Stimulated activated CD4-positive, alpha-beta T cell treated with anti-CD3 and anti-CD28 coated beads, Interleukin-15, amount 100 ng/mL, for 24 hours (primary cell): ENCODE measurements at places on chromosomes 6 and 20.

GRCh38 chr6:105429676-105430075 lies 26.8 kb upstream of the PREP start:
- DNase-seq = no peak

- DNase-seq = peak; percentile 2
Observed at GRCh38 chr6:49097116-49097515, 365.9 kb downstream of the MMUT start.

DNA sequence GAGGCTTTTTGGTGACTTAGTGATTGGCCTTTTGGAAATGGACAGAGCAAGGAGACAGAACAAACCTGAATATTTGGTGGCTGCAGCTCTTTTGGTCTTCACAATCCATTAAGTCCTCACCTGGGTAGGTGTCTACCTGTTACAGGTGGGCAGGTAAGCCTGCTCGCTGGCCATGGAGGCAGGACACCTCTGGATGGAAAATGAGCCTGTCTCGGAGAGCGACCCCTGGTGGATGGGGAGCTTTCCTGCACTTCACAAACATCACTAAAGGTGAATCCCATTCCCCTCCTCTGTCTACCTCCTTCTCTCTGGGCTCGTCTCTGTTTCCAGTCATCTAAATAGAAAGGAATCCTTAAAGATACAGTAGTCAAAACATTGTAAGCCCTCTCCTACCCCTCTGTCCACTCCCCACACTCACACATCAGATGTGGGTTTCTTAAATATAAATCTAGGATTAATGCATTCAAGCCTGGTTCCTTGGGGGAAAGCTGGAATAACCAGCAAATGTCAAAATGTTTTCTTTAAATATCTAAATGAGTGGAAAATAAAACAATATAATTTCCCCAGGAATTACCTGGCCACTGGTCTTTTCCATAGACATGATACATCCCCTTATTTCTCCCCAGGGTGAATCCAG lies 304.9 kb downstream of the CDH26 start:
- DNase-seq = peak; percentile 64

DNA sequence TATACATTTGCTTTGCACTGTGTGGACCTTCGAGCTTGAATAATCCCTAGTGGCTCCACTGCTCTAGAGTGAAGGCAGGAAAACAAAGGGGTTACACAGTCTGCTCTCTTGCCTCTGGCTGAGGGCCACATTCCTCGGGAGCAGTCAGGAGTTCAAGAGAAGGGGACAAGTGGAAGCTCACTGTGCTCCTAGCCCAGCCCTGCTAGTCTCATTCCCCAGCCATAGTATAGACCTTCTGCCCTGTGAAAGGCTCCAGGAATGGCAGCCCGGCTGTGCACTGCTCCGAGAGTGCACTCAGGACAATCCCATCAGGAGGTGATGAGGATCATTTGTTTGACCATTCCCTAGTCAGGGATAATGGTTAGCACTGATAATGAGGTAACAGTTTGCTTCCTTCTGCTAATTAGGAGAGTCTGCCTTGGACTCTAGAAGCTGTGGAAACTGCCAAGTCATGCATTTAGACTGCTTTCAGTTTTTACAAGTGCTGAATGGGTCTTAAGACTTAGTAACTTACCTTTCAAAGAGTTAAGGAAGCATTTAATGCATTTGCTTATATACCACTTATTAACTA lies 8.5 kb downstream of the IYD start:
- DNase-seq = no peak

DNA sequence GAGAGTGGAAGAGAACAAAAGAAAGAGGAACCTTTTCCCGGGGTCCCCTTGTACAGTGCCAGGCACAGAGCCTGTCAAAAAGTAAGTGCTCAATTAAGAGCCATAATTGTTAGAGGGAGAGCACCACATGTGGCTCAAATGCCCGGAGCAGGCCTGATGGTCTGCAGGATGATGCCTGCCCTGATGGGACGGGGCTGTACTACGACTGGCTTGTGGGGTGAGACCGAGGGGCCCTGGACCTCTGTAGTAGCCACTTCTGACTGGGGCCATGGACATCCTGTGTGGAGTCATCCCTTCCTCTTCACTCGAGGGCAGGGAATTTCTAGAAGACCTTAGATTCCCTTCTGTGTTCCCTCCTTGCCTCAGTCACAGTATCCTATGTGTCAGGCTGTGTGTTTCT lies 47.9 kb downstream of the KCNK5 start:
- no peak for DNase-seq

DNA sequence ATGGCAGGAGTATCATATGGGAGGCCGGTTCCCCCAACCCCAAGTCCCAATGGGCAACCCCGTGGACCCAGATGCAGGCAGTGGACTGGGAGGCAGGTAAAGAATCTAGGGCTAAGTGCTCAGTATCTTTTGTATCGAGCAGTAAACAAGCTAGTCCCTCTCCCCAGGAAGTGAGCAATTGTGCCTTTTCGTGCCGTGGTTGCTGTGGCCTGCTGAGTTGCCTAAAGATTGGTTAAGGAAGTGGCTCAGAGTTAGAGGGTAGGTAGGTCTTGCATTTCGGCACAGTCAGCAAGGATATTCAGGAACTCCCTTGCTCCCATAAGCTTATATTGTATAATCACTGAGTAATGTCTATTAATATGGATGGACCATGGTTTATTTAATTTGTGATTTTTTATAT lies 1.3 kb upstream of the DNAH8 start:
- peak; percentile 70 for DNase-seq

GRCh38 chr20:58294497-58295455 lies 14.7 kb upstream of the RAB22A start:
- no peak for DNase-seq

GRCh38 chr20:53299831-53300230 lies 293.8 kb downstream of the ZNF217 start:
- no peak for DNase-seq

DNA sequence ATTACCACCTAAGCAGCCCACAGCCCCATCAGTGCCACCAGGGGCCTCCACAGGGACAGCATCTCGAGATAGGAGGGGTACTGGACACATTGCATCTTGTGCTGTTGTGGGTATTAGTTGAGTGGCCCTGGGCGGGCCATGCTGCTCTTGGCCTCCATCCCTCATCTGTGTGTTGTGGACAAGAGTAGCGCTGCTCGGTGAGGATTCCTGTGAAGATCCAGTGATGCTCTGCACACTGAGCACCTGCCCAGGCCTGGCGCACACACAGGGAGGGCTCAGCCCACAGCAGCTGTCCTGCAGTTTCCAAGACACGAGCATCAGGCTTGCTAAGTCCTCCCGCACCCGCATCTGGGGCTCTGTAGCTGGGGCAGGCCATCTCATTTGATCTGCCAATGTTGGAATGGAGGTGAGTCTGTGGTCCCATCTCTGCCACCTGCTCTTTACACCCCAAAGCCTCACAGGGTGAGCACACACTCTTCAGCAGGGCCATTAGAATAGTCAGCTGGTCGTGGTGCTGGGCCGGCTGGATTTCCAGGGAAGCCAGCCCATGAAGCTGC lies 32.0 kb downstream of the SPATA2 start:
- DNase-seq = no peak

GRCh38 chr6:19803331-19804204 lies 33.6 kb upstream of the ID4 start:
- DNase-seq = no peak

GRCh38 chr20:889932-890463 lies 26.1 kb downstream of the ANGPT4 start:
- DNase-seq = no peak

GRCh38 chr6:153957394-153957793 lies 81.6 kb upstream of the OPRM1 start:
- DNase-seq = no peak

DNA sequence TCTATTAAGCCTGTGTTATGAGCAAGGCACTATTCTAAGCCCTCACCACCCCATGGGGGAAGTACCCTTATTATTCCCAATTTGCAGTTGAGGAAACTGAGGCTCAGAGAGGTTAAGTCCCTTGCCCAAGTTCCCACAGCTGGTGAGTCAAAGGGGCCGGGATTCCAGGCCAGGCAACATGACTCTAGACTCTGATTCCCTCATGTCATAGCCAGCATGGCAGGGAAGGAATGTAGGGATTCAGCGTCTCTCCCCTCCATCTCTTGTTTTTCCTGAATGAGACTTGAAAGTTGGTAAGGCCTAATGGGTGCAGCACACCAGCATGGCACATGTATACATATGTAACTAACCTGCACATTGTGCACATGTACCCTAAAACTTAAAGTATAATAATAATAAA lies 6.7 kb downstream of the C6orf132 start:
- DNase-seq = no peak

GRCh38 chr6:40344566-40345167 lies 242.5 kb downstream of the LRFN2 start:
- DNase-seq = no peak

GRCh38 chr6:135664527-135664926 lies 167.0 kb upstream of the AHI1 start:
- DNase-seq = no peak

GRCh38 chr20:24672886-24673677 lies 203.7 kb downstream of the SYNDIG1 start:
- no peak for DNase-seq

DNA sequence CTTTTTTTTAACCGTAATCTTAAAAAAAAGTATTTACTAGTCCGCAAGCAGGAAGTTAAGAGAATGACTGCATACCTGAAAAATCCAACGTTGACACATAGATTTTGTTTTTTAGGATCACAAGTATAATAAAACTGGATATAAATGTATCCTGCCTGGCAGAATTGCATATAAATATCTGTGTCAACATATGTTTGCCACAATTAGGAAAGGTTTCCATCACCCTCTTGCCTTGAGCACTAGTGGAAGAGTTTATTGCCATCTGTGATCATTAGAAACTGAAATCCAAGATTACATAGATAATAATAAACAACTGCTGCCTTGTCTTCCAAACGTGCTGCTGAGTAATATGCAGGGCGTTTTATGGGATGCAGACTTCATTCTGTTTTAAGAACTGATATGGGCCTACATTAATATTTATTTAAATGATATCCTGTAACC lies 27.9 kb downstream of the PLEKHG1 start:
- no peak for DNase-seq

DNA sequence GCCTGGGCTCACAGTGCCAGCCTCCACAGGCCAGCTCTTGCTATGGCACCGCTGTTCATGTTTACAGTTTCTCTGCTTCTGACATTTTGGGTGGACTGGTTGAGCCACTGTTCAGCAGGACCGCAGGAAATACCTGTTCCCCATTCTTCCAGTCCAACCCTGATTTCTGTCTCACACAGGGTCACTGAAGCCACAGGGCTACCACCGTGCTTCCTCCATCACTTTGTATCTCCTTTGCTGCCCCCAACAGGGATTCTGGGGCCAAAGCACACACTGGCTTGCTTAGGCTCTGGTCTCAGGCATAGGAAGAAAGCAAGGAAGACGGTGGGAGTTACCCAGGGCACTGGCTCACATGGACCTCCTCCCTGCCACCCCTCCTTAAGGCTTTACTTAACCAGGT lies 164.5 kb downstream of the UNC5CL start:
- no peak for DNase-seq

DNA sequence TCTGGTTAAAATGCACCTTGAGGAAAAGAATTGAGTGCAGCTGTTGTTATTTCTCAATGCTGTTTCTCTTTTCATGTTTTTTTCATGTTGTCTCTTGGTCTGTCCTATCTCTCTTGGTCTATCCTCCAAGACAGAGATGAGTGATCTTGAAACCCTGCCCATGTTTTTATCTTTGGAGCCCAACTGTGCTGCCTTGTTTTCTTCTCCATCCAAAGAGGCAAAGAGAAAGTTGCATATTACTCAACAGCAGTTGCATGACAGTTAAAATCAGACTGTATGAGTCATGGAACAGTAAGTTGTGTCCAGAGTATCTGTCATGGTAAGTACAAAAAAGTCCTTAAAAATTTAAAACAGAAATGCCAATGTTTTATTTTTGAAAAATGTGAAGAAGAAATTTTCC lies 26.2 kb downstream of the BCAS1 start:
- DNase-seq = no peak

- no peak for DNase-seq
Observed at GRCh38 chr20:41586772-41587171, 31.4 kb downstream of the CHD6 start.

GRCh38 chr6:39199976-39200375 lies 29.3 kb downstream of the KCNK5 start:
- DNase-seq = no peak

GRCh38 chr20:47875297-47876025 lies 90.2 kb upstream of the SULF2 start:
- DNase-seq = no peak

GRCh38 chr6:27866357-27867050 lies 45.7 kb downstream of the OR2B2 start:
- DNase-seq = peak; percentile 69

DNA sequence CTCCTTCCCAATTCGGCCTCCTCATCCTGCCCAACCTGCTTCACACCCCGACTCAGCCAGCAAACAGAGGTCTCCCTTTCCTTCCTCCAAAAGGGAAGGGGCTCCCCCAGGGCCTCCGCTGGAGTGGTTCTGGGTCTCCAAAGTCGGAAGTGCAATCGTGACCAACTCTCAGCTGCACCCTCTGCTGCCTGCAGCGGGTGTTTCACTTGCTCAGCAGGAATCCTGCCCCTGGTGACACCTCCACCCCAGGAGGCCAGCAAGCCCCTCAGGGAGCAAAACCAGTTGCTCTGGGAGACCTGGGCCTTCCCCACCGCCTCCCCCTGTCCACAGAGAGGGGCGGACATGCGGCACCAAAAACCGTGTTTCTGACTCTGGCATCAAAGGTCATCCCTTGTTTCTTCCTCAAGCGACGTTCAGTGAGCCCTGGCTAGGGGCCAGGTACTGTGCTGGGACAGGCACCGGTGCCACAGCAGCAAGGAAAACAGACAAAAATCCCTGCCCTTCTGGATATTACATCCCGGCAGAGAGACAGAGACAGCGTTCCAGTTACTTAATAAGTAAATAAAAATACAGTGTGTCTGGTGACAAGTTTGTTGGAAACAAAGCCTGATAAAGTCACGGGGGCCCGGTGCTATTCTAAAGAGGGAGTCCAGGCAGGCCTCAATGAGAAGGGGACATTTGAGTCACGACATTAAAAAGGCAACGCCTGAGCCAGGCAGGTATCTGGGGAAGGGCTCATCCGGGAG lies 219.0 kb downstream of the BMP7 start:
- no peak for DNase-seq

GRCh38 chr6:47134476-47135189 lies 92.5 kb upstream of the ADGRF1 start:
- DNase-seq = no peak

- DNase-seq = no peak
Observed at GRCh38 chr6:158050955-158051354, 69.3 kb downstream of the SYNJ2 start.

DNA sequence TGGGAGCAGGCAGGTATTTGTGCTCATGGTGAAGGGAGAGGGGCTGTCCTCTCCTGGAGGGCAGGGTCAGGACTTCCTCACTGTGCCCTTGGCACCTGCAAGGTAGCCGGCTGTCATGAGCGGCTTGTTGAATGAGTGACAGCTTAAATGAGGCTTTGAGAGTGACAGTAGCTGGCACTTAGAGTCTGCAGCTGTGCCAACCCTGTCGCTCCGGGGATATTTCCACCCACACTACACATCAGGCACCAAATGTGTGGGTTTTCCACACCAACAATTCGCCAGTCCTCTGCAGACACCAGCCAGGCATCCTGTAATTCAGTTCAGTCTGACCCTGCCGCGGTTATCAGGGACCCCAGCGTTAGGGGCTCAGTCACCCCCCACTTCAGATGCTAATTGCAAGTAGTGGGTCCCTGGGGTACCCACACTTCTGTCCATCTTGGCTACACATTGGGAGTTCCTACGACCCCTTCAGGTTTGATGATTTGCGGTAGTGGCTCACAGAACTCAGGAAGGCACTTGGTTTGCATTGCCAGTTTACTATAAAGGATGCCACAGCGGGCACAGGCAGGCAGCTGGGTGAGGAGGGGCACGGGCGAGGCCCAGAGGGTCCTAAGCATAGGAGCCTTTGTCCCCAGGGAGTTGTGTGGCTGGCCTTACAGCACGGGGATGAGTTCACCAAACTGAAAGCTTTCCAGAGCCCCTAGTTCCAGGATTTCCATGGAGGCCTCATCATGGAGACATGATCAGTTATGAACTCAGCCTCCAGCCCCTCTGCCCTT lies 9.1 kb downstream of the MTG2 start:
- no peak for DNase-seq
